ENCODE measurements at places on chromosomes 12 and 14.
A peak's percentile ranks its signal among the peaks of the same experiment; 100 is the strongest.

DNA sequence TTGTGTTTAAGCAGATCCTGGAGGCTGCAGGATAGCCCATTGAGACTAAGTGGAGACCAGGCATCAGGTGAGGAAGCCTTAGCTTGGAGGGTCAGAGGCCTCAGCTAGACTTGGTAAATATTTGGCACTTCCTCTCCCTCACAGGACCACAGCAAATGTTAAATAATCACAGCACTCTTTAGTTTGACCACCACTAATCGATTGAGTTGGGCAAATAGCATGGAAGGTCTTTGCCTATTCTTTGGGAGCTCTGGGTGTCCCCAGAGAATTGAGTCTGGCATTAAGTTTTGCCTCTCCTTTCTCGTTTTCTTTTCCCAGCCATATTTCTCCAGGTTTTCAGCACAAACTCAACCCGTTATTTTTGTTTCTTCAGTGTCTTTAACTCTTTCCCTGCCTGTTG, 61.4 kb downstream of the ETV6 start:
- no peak for DNase-seq

GRCh38 chr14:74649167-74649566, 37.1 kb upstream of the LTBP2 start:
- DNase-seq = no peak

DNA sequence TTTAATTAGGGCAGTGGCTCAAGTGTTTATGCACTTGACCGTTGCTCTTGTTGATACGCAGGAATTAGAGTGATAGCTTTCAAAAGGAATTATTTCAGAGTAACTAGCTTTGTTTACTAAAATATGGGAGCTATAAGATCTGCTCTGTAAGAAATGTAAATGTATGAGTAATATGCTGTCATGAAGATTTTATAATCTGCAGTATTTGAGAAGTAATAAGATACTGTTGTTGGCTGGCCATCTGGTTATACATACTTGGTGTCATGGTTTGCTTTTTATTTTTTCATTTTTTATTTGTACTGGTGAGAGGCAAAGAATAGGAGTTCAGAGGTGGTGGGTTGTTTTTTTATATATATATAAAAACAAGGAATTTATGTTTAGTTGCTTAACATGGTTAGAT, 58.5 kb downstream of the PLXNC1 start:
- no peak for DNase-seq

GRCh38 chr12:16002880-16003279, 91.7 kb downstream of the DERA start:
- no peak for DNase-seq

DNA sequence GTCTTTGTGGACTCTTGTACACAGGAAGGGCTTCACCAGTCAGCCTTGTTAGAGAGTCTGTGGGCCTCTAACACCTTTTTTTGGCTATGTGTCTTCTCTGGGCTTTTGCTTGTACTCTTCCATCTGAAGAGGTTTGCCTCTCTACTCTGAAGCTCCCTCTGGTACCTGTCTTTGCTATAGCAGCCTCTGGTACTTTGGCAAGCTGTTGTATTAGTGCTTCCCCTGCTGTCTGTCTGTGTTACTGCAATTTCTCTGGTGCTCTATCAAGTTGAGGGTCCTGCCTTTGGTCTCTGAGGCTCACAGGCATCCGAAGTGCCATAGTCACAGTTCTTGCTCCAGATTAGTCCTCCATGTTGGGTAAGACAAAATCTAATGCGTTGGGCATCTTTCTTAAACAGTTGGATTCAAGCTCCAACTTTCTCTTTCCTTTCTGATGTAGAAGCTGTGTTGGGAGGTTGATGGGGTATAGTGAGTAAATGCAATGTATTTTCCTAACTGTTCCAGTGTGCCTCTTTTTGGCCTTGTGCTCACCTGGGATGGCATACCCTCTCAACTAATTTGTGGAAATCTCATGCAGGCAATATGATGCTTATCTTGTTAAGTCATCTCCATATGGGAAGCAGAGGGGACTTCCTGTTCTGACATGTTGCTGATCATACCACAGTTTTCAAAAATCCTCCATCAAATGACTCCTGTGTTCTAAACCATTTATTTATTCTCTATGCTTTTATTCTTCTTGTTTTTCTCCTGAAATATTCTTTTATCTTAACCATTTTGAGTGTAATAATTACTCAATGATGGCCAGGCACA, 88.8 kb downstream of the ATF7IP start:
- peak; percentile 76 for DNase-seq

GRCh38 chr12:115451780-115452736, 768.1 kb upstream of the TBX3 start:
- DNase-seq = peak; percentile 93
